ENCODE measurements at places on chromosomes 3 and 15.

GRCh38 chr3:98657457-98657856 is 64.0 kb upstream of the CPOX start:
- no peak for DNase-seq

GRCh38 chr15:96274087-96274440 is 56.4 kb upstream of the NR2F2 start:
- no peak for DNase-seq

DNA sequence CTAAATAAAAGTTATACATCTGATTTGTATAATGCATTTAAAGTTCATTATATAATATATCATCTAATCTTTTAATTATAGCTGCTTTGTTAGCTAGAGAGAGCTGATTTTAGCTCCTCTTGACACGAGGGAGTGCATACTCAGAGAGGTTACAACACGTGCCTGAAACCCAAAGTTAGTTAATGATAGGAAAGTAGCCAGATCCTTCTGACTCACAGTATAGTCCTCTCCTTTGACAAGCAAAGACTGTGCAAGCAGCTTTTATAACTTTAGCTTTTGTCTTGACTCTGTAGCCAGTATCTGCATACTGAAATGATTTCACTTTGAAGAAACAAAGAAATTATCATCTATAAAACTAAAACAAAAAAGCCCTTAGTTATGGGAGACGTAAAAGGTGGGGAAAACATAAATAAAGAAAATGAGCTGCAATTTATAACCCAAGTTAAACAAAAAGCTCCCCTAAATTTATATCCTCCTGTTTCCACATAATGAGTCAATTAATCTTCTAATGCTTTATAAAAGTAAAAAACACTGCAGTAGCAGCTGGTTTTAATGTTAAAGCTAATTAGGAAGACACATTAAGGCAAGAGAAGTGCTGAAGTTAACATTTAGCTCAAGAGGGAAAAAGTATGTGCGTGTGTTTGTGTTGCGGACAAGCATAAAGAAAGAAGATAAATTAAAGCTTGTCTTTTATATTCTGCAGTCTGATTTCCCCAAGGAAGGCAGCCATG is 13.1 kb downstream of the GABRR3 start:
- DNase-seq = no peak

- DNase-seq = no peak
Observed at GRCh38 chr15:26070095-26070532, 207.0 kb upstream of the ATP10A start.

DNA sequence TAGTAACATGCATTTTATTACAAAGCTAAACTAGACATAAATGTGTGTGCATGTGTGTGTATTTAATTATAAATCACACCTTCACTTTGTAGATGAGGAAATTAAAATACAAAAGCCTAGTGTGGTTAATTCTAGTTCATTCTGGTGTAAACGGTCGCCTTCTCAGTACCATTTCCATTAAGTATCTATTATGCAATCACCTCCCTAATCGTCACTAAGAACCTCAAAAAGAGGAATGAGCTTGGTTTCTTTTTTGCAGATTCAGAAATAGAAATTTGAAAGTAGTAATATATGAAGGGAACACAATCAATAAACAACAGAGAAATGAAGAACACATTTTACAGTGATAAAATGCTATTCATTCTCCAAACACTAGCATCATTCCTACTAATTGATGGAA is 233.2 kb downstream of the ZBBX start:
- no peak for DNase-seq

- no peak for DNase-seq
Observed at GRCh38 chr3:161559177-161559998, 62.8 kb downstream of the OTOL1 start.

DNA sequence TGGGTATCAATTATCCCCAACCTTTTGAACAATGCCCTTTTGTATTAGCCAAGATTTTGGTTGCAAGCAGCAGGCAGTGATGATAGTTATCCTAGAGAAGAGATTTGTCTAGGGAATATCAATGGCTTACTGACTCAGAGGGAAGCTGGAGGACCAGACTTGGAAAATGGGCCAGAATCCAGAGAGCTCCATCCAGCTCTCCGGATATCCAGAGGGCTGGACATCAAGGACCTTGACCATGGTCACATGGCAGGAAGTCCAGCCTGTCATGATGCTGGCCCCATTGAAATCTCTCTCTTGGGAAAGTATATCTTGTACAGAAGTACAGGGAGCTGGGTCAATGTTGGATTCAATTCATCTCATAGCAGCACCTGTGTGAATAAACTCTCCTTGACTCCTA is 148.5 kb upstream of the PDZRN3 start:
- no peak for DNase-seq

GRCh38 chr3:78277220-78277619 is 1237.3 kb downstream of the ROBO2 start:
- no peak for DNase-seq

DNA sequence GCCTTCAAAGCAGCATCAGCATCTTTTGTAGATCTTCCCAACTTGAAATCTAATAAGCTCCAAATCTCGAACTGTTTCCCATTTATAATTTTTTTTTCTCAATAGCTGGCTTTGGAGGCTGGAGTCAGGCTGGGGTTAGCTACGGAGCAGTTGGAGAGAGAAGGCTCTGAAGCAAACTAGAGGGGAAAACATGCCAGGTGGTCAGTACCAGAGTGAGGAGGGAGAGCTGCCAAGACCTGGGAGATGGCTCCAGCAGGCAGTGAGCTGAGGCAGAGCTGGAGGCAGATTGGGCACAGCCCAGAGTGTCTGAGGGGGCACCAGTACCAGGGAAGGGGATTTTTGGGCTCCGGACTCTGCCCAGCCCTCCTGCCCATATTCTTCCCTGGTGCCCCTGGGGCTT is 311.2 kb downstream of the RPLP1 start:
- no peak for DNase-seq

DNA sequence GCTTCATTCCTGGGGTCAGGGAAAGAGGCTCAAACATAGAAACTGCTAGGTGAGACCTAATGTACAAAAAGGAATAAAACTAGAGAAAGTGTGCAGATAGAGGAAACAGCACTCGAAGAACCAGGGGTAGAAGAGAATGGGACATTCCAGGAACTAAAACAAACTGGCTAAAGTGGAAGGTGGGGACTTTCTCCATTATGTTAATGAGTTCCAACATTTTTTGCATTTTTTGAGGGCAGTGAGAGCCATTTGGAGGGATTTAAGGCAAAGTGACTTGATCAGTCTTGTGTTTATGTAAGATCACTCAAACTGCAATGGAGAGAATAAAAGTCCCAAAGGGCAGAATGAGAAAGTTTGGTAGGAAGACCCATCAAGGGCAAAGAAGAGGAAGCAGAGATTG is 20.6 kb upstream of the SLC4A7 start:
- DNase-seq = no peak

DNA sequence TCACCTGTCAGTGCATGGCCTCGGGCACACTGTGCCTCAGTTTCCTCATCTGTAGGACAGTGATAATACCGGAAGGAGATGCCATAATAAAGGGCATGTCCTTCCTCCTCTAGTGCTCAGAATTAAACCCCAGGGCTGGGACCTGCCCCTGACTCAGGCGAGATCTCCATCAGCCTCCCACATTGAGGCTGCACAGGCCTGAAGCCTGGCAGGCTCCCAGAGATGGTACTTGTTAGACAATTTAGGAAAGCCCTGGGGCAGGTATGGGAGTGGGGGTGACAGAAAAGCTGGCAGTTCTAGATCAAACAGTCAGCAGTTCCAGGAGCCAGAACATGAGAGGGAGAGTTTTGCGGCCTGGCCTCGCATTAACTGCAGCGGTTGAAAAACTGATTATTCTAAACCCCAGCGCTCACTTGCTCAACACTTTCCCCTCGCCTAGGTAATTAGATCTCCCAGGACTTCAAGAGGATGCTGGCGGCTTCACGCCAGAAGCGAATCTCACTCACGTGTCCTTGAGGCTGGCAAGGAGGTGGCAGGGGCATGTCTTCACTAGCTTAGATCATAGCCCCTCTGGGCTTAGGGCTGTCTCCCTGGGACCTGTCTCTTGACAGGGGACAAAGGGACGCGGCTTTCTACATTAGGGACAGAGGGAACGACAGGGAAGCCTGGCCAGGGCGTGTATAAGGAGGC is 73.1 kb downstream of the ATP2B2 start:
- peak; percentile 51 for DNase-seq

DNA sequence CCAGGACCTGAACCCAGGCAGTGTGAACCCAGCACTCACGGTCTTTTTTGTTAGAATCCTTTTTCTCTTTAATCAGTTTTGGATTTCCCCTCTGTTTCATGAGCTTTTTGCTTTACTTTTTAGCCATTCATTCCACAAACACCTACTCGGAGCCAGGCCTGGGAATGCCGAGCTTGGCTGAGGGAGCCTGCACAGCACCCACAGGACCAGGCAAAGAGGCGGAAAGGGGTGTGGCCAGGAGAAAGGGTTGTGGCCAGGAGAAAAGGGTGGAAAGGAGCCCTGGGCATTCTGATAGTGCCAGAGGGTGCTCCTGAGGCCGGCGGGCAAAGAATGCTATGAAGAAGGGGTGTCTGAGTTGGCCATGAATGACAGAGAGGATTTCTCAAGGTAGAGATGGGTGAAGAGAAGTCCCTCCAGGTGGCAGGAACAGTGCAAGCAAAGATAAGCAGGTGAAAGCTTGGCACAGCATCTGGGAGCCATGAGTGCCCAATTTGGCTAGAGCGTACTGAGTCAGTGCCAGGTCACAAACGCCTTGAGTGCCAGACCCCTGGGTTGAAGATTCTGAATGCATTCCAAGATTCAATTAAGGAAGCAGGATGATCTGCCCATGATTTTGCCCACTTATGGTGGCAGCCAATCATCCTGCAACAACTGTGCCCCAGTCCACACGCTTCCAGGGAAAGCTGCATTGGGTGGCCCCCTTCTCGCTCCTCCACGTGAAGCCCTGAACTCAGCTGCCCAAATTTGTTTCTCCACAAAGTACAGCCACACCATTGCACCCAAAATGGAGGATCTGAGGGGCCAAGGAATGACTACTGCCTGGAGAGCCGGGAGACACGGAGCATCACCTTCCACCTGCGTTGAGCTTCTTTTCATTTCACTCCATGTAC is 157.2 kb downstream of the XXYLT1 start:
- no peak for DNase-seq

DNA sequence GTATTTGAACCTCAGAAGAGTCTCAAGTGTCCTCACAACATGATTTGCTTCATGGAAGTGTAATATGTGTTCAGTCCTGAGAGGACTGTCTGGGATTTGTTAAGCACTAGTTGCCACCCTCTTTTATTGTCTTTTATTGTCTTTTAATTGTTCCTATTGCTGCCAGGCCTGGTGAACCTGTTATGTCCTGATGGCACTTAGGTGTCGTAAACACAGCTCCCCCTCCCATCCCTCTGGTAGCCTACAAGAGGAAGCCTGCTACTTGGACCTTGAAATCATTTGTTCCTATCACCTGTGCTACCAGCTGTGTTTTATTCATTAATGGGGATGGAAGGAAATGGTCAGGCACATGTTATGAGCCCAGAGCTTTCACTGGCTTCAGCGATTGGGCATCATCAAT is 19.3 kb downstream of the CCNB2 start:
- no peak for DNase-seq

DNA sequence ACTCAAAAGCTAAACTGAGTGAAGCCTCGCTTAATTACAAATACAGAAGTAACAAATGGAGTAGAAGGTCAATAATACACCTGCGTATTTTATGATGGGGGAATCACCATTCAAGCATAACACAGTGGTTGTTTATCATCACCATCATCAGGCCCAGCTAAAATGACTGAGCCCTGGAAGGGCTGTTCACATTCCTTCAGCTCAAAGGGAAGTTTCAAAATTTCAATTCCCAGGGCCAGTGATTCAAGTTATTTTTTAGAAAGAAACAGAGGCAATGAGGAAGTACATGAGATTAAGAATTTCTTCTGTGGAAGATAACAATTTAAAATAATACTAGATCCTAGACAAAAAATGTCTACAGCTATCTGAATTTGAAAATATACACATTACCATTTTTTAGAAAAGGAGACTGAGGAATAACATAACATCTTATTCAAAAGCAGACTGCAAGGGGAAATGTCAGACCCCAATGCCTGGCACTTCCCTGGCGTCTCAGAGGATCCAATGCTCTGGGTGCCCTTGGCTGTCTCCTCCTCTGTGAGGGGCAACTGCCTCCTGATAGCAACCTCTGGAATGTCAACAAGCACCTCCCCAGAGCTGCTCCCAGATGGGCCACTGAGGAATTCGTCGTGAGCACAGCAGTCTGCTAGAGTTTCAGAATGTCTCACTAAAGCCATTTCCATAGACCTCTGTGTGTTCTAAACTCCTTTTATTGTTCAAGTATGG is 22.8 kb downstream of the EHD4 start:
- no peak for DNase-seq

DNA sequence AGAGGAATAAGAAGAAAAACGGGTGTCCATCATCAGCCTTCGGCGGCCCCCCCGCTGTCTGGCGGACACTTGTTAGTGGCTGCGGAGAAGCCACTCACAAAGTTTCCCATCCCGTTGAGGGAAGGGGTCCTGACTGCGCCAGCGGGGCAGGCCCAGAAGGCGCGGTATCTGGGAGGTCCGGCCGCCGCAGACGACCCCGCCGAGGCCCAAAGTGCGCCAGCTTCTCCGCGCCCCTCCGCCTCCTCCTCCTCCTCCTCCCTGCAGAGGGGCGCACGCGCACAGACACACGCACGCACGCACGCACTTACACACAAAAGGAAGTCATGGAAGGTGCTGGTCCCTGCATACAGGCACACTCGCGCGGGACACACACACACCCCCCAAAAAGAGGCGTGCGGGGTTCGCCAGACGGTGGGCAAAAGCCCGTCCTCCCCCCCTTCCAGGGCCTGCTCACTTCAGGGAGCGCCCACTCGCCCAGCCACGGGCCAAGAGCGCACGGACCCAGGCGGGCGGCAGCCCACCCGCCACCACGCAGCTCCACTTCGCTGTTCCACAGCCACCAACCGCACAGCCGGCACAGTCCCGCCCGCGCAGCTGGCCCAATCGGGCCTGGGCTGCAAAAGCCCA is 18.0 kb downstream of the ZNF148 start:
- no peak for DNase-seq

GRCh38 chr3:31067004-31067403 is 172.5 kb upstream of the GADL1 start:
- DNase-seq = no peak

DNA sequence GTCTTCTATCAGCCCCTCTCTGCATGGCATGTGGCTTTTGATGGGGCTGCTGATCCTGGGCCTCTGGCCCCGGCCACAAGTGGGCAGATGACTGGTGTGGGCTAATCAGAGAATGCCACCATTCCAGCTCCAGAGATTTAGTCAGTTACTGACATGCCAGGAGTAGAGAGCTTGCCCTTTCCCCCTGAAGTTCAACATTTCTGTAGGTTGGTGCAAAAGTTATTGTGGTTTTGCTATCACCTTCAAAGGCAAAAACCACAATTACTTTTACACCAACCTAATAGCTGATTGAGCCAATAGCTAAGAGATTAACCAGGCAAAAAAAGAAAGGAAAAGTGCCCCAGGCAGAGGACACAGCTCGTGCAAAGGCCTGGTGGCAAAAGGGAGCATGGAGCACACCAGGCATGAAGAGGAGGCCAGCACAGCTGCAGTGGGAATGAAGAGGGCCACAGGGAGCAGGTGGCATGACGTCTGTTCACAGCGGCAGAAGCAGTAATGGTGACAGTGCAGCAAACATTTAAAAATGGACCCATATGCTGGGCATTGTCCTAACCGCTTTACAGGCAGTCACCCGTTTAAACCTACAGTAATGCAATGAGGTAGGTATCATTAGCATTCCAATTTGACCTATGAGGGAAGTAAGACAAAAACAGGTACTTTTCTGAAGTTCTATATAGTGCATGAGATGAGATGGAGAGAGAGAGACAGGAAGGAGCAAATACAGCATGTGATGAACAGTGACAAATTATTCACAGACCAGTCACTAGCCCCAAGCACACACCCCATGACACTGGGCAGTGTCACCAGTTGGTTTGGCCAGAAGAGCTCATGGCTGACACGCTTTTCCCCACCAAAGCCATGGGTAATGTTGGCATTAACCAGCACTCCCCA is 373.0 kb upstream of the PROK2 start:
- no peak for DNase-seq
